ENCODE measurements at places on chromosomes 2 and 18.

GRCh38 chr2:149827585-149828126 is 240.1 kb upstream of the MMADHC start:
- no peak for DNase-seq

DNA sequence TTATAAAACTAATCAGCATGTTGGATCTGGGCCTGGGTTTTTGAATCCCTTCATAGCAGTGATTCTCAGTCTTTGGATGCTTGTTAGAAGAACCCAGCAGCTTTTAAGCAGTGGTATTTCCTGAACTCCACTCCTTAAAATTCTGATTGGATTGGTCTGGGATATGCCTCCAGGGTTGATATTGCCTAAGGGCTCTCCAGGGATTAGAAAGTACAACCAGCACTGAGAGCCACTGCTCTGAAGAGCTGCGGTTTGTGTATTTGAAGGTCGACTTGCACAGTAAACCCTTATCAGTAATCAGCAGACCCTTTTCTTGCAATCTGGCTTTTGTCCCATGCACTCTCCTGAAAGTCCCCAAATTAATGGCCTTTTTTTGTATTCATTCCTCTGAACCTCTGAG is 17.0 kb upstream of the RBMS1 start:
- no peak for DNase-seq

DNA sequence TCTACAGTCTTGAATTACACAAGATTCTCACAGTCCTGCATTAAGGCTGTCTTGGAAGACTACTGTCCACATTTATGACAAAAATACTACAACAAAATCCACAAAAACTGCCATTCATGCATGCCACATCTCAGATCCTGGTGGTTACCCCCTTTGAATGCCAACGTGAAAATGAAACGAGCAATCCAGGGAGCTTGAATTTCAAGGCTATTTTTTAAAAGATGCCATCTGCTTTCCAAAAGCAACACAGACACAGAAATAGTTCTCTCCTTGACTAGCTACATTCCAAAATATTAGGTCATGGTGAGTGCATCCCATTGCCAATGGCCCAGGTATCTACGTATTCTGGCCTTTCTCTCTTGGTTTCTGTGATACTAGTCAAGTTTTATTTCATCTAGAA is 36.3 kb downstream of the IRS1 start:
- DNase-seq = no peak

- no peak for DNase-seq
Observed at GRCh38 chr2:148721991-148722777, 77.6 kb downstream of the EPC2 start.

DNA sequence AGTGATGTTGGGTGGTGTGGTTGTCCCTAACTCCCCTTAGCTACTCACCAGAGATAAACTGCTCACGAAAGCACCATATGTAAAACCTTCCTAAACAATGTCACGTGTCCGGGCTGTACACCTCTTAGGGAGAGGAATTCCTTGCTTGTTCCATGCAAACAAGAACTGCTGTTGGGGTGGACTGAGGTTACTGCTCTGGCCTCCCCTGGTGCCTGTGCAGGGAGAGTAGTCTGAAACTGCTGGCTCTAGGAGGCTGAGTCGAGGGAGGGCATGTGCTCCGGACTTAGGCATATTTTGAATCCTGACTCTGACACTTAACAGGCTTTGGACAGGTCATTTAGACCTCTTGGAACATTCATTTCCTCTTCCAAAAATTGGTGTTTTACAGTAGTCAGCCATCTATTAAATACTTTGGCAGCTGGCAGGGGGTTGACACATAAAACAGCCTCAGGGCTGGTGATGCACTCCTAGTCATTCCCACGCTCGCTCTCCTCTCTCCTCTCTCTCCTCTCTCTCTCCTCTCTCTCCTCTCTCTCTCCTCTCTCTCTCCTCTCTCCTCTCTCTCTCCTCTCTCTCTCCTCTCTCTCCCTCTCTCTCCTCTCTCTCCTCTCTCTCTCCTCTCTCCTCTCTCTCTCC is 10.6 kb downstream of the THNSL2 start:
- no peak for DNase-seq

- no peak for DNase-seq
Observed at GRCh38 chr18:62979176-62979575, 263.8 kb downstream of the PHLPP1 start.

- DNase-seq = no peak
Observed at GRCh38 chr18:4587204-4587603, 132.1 kb upstream of the DLGAP1 start.

- no peak for DNase-seq
Observed at GRCh38 chr2:204625135-204625534, 79.9 kb downstream of the PARD3B start.

DNA sequence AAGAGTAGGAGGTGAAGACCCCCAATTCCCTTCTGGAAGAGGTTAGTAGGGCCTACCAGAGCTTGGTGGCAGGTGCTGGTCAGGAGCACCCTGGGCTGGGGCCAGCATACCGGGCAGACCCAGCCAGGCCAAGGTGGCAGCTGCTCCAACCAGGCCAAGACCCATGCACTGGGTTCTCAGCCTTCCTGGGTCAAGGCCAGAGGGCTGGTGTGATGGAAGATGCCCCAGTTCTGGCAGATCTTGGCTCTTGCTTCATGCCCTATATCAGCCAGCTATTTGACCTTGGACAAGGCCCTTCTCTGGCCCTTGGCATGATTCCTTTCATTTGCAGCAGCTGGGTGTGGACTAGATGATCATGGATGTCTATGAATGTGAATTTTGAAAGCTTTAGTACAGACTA is 57.7 kb downstream of the PRKCE start:
- DNase-seq = no peak

DNA sequence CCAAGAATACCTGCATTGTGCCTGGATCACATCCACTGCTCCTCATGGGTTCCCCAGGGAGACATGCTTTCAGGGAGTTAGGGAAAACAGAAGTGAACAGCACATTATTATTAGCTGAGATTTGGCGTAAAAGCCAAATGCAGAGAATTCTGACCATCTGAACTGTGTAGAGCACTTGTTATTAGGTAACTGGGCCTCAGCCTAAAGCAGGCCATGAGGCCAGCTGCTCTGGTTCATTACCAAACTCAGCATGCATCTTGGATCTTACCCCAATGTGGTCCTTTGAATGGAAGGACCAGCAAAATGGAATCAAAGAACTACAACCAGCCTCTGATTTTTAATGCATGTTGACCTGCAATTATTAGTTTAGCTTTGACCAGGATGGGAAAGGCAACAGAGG is 322.3 kb downstream of the KCNS3 start:
- no peak for DNase-seq

GRCh38 chr2:73059106-73059505 is 12.4 kb downstream of the SFXN5 start:
- no peak for DNase-seq

GRCh38 chr2:78614726-78615125 is 410.8 kb upstream of the REG3G start:
- DNase-seq = no peak

- no peak for DNase-seq
Observed at GRCh38 chr2:230921806-230922595, 3.0 kb downstream of the GPR55 start.

DNA sequence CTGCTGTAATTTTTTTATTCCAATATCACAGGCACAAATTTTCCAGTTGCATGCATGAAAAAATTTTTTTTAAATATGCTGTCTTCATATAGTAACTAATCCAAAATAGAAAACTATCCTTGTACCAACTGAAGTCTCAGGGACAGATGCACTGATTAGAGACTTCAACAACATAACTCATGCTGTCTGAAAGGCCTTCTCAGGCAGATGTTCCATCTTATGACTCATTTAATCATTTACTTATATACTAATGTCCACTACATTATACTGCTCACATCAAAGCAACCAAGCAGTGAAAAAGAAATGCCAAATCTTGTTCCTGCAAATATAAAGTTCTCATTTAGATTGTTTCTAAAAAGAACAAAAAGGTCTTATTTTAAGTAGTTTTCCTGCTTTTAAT is 53.1 kb downstream of the OLA1 start:
- no peak for DNase-seq

GRCh38 chr2:62194558-62195420 is 1.1 kb upstream of the B3GNT2 start:
- no peak for DNase-seq

DNA sequence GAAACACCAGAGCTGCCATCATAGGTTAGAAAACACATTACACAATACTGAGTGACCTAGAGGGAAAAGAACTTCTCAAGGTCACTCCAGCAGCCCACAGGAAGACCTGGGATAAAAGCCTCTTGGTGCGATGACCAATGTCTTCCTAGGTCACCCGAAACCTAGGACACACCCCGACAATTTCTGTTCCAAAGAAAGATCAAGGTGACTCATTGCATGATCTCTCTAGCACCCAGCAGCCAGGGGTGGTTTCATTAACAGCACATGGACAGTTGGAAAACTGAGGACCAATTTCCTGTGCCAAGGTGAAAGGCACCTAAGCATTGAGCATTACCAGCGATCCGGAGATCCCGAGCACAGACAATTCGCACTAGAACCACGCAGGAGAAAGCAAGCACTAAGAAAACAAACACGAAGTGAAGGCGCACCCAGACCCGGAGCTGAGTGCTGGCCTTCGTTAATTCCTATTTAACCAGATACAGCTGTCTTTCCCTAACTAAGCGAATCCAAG is 1.5 kb downstream of the CACNB4 start:
- no peak for DNase-seq

GRCh38 chr2:11321847-11322246 is 22.6 kb downstream of the ROCK2 start:
- no peak for DNase-seq

DNA sequence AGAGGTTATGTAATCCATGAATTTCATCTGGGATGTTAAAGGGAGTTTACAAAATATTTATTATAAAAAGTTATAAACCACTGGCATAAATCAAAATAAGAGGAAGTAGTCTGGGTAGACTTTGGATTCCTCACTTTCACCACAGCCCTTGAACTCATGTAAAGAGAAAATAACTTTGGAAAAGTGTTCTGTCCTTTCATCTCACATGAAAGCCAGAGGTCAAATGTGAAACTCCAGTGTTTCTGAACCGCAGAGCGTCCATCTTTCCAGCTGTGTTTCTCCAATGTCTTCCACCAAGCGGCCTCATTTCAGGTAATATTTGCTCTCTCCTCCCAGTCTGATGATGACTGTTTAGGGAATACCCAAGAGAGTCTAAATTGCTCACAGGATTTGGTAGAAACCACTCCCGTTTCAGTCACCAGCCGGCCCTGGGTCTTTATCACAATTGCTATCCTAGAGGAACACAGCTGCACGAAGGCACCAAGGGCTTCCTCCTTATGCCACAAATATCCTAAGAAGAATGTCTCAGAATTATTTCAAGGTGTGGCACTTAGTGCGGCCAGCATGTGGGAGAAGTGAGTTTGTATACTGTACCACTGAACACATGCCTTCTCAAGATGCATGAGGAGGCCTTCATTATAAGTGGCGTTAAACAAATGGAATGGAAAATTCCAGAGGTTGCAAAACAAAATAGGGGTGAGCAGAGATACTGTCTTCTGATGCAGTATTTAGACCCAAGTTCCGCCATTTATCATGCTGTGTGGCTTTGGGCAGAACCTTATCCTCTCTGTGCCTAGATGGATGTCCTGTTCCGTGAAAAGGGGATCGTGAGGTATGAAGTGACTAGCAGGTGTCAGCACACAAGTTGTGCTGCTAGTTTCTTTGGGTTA is 63.8 kb downstream of the ACTR2 start:
- DNase-seq = no peak

DNA sequence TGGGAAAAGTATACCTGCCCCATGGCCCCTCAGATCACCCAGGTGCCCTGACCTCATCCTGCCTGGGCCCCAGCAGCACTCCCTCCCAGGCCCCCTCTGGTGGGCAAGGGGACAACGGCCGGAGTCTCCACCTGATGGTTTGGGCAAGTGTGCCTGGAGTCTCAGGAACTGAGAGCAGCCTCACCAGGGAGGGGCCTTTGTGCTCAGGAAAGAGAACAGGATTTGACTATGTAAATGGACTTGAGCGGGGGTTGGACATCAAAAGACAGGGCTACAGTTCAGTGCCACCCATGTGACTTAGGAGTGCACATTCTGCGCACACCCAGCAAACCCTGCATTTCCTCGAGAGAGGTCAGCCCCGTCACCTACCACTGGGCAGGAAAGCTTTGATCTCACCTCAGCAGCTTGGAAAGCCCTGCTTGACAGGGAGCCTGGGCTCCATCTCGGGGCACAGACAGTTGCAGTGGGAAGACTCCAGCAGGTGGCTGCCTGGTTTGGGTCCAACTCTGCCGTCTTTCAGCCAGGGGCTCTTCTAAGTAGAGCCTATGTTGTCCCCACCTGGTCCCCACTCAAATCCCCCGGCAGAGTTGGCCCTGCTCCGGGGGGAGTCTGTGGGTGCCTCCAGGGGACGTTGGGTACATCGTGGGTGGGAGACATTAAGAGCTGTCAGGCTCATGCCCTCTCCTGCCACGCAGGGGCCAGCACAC is 3.3 kb downstream of the INPP5D start:
- DNase-seq = no peak

DNA sequence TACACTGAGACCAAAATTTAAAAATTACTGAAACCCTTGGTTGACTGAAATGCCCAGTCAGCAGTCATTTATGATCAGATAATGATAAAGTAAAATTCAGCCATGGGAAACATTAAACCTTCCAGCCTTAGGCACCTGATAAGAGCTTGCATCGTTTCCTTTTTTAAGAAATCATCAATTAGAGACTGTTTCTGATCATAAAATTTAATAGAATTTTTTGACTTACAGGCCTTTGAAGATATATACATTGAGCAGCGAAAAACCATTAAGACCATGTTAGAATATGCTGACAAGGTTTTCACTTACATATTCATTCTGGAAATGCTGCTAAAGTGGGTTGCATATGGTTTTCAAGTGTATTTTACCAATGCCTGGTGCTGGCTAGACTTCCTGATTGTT is 99.6 kb upstream of the CSRNP3 start:
- no peak for DNase-seq

DNA sequence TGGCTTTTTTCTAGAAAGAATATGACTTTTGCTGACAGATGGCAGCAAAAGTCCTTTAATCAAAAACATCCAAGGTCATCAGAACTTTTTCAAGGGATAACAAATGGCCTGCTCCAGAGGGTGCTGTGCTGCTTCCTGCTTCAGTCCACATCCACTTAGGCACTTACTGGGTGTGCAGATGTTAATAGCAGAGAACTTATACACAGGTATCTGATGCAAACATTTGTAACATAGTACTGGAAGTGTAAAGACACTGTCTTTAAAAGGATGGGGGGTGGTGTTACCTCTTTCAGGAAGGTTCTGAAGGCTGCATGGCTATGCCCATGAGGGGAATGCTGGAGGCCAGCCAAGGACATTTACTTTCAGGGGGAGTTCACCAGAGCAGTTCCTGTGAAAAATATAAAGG is 5.5 kb downstream of the HOXD8 start:
- no peak for DNase-seq

DNA sequence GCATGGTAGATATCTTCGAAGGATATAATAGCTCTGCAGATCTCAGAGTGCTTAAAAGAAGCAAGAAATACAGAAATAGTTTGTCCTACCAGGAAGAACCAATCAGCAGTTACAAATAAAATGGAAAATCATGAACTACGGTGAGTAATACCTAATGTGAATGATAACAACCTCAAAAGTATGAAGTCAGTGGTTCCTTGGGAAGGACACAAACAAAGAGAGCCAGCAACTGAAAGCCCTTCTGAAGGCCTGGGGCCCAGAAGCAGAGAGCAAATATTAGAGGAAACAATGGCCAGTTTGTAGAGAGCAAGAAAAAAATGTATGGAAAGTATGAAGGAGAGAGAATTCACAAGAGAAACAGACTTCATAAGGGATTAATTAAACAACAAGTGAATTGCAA is 226.8 kb upstream of the CHST9 start:
- DNase-seq = no peak
